PC-9 (cell line): ENCODE measurements at places on chromosomes 3 and 15. TPM values are rescaled to one million over a fixed set of nuclear protein-coding genes. Genes with fewer than 3 reads are reported as not detected.

GRCh38 chr3:140316868-140317400, 360.9 kb upstream of the TRIM42 start:
- no peaks in the 10 kb centered on the region for H3K36me3 ChIP-seq
- no peak overlapping the region for H3K4me3 ChIP-seq
- no peak overlapping the region for H3K27ac ChIP-seq
- H3K4me1 ChIP-seq = no peaks in the 10 kb centered on the region
- DNase-seq = no peak
- H3K27me3 ChIP-seq = no peaks in the 10 kb centered on the region

GRCh38 chr3:53944028-53944427, 52.4 kb upstream of the SELENOK start:
- no peaks in the 10 kb centered on the region for H3K4me1 ChIP-seq
- peaks cover 6% of the 10 kb centered on the region; the same call in 1 of the 2 replicates for H3K27me3 ChIP-seq
- no peak for DNase-seq
- no peak overlapping the region for H3K27ac ChIP-seq

DNA sequence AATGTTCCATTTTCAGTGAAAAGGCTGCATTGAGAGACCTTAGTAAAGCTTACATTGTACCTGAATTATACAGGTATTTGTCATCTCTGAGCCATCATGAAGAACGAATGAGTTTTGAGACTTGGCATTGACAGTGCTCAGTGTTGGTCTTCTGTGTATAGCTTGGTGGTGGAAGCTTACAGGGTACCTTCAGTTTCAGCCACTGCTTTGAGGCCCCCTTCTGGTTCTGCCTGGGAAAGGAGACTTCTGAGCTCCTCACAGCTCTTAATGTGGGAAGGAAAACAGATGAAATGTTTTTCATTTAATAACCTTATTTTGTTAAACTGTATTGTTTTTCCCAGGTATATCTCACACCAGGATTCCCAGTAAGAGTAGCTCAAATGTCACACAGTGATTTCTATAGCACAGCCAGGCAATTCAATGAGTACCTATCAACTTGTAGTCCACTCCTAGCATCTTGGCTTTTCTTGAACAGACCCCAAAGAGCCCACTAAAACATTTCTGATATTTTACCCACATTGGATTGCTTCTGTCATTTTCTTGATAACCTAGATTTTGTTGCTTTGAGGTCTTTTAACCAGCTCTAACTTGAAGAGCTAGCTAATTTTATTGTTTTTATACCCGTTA, 5.6 kb downstream of the SERPINI1 start:
- H3K4me3 ChIP-seq = no peak overlapping the region
- no peaks in the 10 kb centered on the region for H3K36me3 ChIP-seq
- H3K27ac ChIP-seq = no peak overlapping the region
- DNase-seq = no peak

The DRD3 gene
- not detected in 2 replicates for total RNA-seq
